ENCODE measurements at places on chromosomes 2 and 18. TPM values are rescaled to one million over a fixed set of nuclear protein-coding genes. Genes with fewer than 3 reads are reported as not detected.
A peak's percentile ranks its signal among the peaks of the same experiment; 100 is the strongest.

DNA sequence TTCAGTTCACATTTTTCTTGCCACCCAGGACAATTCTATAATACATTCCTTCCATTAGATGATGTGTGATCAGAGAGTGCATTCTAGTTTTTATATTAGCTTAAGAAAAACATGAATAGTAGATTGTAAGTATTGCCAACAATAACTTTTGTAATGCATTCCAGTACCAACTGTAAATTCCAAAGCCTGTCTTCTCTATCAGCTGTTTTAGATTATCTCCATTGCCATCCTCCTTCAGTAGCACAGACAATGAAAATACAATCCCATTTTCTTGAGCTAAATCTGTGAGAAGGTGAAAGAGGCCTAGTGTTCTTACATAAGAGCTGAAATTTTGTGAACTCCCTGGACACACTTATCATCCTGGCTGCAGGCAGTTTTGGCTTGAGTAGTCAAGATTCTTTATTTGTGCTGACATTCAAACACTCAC is 103.9 kb downstream of the CCBE1 start:
- no peak for DNase-seq

GRCh38 chr18:27861539-27861938 is 315.4 kb downstream of the CDH2 start:
- peak; percentile 60 for DNase-seq

DNA sequence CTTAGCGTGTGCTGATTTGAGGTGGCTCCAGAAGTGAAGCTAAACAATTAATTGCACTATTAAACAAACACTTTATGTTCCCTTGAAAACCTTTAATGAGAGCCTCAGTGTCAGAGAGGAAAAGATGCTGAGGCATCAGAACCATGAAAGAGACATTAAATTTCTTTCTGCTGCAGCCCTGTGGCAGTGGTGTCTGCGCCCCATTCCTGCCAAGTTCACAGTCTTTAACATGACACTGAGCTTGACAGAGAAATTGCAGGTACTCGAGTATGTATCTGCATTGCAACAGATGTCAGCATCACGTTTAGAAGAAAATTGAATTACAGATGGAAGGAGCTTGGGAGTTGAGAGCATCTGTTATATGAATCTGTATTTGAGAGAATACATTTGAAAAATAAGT is 111.3 kb upstream of the CREB1 start:
- no peak for DNase-seq

GRCh38 chr2:165697748-165698443 is 96.2 kb downstream of the GALNT3 start:
- DNase-seq = no peak

GRCh38 chr2:71989671-71990070 is 158.0 kb downstream of the CYP26B1 start:
- no peak for DNase-seq

DNA sequence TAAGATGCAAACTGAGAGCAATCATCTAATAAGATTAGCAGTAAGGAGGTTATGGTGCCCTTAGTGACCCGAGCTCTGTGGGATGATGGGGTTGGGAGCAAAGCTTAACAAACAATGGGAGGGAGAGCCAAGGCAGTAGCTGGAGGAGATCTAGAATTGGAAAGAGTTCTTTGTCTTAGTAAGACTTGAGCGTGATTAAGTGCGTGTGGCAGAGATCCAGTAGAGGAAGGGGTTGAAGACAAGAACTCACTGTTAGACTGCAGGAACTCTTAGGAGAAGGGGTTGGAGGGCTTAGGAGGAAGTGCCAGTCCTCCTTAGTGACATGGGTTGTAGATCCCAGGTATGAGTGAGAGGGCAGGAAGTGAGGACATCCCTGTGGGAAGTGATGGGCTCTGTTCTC is 184.7 kb downstream of the GFPT1 start:
- no peak for DNase-seq

DNA sequence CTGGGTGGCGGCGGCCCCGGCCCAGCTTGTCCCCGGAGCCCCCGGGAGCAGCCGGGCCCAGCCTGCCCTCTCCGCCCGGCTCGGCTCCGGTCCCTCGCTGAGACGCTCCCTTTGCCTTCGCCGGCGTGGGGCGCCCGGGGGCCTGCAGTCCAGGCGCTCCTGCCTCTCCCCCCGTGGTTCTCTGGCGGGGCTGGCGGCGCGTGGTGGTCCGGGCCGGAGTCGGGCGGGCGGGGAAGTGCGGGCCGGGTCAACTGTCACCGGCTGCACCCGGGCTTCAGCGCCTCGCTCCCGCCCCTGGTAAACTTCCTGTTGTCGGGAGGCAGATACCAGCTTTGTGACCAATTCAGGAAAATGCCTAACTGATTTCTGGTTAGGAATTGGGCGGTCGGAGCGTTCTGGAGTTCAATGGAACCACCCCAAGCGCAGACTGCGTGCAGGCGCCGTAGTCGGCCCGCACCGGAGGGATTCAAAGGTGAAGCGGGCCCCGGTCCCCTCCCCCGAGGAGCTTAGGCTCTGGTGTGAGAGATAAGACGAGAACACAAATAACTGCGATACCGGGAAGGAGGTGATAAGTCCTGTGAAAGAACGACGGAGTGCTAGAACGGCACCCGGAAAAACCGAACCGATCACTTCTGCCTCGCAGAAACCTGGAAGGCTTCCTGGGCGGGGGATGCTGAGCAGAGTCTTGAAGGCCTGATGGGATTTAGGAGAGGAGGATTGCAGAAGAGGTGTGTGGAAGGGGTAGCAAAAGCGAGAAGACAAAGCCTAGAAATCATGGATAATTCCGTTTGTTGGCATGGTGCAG is 891 bp downstream of the CAB39 start:
- no peak for DNase-seq

- no peak for DNase-seq
Measured at GRCh38 chr2:106839849-106840595, 45.9 kb downstream of the ST6GAL2 start.

DNA sequence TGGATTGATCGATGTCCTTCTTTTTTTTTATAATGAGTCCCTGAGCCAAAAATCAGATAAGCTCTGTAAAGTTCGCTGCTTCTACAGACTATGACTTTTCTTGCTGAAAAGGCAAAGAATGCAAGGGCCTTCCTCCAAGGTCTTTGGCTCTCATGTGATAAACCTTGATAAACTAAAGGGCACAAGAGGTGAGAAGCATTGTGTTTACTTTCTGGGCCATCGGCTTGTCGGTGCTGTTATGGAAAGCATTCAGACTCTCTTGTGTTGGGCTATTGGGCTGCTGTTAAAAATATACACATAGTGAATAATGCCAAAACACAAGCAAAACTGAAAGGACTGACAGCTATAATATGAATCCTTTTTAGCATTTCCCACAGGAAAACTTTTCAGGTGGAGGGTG is 472.4 kb upstream of the SPHKAP start:
- DNase-seq = no peak

DNA sequence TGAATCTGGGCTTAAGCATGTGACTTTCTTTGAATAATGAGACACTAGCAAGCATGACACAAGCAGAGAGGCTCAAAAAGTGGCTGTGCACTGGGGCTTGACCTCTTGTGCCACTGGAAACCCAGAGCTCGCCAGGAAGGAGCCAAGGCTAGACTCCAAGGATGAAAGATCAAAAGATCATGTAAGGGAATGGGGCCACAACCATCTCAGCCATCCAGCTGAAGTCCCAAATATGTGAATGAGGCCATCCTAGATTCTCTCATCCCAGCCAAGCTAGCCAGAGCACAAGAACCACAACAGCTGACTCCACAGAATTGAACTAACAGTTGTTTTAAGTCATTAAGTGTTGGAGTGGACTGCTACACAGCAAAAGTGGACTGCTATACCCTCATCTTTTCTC is 288.1 kb downstream of the CCDC178 start:
- no peak for DNase-seq

DNA sequence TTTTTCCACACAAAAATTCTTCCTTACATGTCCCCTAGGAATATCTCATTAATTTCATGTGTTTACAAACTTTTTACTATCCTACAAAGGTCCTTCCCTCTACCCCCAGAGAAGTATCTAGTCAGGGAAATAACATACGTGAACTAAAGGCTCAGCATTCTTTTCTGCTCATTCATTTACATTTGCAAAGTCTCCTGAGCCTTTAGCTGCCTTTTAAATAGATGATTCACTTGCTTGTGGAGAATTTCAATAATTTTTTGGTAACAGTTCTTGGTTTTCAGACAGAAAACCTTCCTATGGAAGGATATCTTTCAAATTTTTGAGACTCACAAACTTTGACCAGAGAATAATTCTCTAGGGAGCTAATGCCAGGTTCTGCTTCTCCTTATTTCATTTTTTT is 81.5 kb upstream of the RMDN2 start:
- peak; percentile 26 for DNase-seq

DNA sequence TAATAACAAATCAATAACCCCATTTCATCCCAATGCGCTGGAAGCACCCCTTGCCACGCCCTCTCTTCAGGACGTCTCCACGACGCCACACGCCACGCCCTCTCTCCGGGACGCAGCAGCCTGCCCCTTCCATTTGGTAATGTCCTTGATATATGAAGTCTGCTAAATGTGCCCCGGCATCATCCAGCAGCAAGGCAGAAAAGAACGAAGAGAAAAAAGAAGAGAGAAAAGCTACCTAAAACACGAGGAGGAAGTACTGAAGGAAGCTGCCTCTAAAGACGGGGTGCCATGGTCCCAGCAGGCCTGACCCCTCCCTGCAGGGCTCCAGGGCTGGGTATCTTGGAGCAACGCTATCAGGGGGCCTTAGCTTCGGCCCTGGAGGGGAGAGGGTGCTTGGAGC is 41.8 kb downstream of the CNGA3 start:
- DNase-seq = no peak

DNA sequence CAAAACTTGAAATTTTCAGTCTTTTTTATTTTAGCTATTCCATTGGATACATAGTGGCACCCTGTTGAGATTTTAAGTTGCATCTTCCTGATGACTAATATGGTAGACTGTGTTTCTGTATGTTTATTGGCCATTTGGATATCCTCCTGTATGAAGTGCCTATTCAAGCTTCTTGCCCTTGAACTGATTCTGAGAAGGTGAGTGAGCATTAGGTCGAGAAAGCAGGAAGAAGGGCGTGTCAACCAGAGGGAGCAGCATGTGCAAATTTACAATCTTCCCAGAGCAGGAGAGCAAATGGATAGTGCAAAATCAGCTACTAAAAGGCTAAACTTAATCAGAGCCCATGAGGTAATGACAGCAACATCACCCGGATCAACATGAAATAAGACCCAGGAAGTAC is 8.6 kb downstream of the INPP1 start:
- no peak for DNase-seq

GRCh38 chr2:221792971-221793521 is 220.9 kb upstream of the EPHA4 start:
- DNase-seq = no peak

- DNase-seq = no peak
Measured at GRCh38 chr2:11492720-11493119, 26.8 kb upstream of the E2F6 start.

DNA sequence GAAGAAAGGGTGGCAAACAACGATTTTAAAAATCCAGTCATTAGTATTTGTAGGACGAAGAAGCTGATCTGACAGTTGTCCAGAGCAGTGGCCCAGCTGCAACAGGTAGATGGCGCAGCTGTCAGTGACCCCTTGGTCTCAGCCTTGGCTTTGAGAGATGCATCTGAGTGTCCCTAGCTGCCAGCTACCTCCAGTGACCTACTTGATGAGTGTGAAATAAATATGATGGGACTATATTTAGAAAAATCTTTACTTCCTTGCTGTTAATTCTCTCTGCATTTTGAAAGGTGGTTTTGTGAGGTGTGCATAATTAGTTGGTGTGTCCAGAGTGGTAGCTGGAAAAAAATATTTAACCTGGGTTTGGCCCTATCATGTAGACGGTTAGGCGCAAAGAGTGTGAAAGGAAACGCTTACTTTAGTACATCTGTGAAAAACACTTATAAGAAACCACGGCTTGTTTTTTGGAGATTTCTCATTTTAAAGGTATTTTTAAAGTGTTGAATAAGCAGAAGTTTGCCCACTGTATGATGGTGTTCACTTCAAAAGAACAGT is 963 bp downstream of the INPP1 start:
- peak; percentile 45 for DNase-seq

- DNase-seq = no peak
Measured at GRCh38 chr2:229523663-229524062, 190.7 kb downstream of the DNER start.

GRCh38 chr2:239236043-239236807 is 164.6 kb downstream of the HDAC4 start:
- DNase-seq = no peak

- no peak for DNase-seq
Measured at GRCh38 chr18:61198486-61198885, 134.7 kb upstream of the CDH20 start.

DNA sequence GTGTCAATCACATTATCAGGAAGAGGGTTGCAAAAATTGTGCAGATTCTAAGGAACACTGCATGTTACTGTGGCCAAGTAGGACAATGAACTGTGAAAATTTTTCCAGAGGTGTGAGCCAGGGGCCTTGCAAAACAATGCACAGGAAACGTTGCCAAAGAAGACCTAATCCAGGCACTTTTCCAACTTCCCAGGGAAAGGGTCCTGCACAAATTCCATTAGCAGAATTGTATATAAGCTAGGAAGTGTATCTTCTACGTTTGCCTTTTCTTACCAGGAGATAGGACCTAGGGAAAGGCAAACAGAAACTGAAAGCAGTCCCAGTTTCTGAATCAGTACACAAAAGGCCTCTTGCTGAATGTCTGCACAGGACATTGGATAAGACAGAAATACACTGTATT is 1888.3 kb upstream of the CELF4 start:
- DNase-seq = peak; percentile 55

DNA sequence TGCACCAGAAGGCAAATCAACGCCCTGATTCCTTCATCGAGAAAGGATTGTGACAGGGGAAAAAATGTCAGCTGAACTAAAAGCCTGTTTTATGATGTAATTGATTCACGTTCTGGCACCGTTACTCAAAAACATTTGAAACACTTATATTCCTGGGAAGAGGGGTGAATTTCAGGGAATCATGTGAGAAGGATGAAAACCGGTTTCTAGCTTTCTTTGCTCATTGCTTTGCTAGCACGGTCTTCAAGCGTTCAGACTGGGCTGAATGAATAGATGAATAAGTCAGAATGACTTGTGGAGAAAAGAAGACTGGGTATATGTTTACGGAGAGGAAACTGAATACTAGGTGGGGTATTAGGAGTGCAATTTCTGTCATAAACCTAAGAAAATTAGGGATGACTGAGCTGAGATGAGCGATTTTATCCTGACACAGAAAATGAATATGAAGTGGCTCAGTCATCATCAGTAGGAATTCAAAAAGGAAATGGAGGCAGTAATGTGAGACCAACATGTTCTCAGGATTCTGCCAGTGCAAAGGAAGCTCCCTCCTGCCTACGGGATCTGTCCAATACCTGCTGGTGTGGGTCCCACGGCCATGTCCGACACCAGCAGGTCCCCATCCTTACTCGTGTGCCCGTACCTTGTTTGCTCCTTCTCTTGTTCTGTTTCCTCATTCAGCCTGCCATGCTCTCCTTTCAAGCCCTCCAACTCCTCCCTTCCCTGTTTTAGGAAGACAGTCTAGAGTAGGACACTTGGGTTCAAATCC is 124.7 kb upstream of the ARL5A start:
- DNase-seq = no peak

SMYD1 gene
- total RNA-seq = 0.72 TPM

PECR gene
- total RNA-seq = 1.7 TPM

TXNDC2 gene
- 5.1 TPM for total RNA-seq

TM4SF20 gene
- total RNA-seq = 2.4 TPM

SCYGR4 gene
- total RNA-seq = 1.4 TPM

DYNAP gene
- 7.0 TPM for total RNA-seq

TMEM178A gene
- 3.9 TPM for total RNA-seq

TLX2 gene
- not detected for total RNA-seq

NMUR1 gene
- total RNA-seq = 1.7 TPM

All from umbilical cord (tissue), 2 donors.